Activated CD4-positive, alpha-beta T cell treated with anti-CD3 and anti-CD28 coated beads, Interleukin-2, amount 50 U/mL, for 16 hours (primary cell): ENCODE measurements at places on chromosomes 7 and 10.

- no peak for DNase-seq
Measured at GRCh38 chr10:121106611-121107010, 255.4 kb downstream of the WDR11 start.

DNA sequence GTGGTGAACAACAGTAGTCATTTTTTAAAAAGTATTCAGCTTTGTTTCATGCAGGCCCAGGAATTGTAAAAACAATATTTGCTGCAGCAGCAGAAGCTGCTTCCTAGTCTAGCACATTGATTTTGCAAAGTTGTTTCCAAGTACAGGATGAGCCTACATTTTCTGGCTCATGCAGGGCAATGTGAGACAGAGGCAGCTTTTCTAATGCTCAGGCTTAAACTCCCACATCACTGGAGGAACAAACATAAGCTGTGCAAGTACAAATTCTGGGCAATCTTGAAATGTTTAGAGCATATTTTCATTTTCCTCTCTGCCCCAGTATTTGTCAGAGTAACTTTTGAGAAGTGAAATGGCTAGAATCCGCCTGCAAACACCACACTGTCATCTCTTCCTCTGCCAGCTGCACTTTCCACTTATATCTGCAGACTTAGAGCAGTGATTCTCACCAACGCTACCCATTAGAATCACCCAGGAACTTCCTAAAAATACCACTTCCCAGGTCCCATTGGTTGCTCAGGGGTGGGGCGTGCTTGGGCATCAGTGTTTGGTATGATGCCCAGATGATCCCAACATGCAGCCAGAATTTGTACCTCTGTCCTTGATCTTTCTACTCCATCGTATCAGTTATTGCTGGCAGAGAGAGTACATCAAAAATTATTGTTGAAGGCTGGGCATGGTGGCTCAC is 304.1 kb upstream of the LRGUK start:
- no peak for DNase-seq

DNA sequence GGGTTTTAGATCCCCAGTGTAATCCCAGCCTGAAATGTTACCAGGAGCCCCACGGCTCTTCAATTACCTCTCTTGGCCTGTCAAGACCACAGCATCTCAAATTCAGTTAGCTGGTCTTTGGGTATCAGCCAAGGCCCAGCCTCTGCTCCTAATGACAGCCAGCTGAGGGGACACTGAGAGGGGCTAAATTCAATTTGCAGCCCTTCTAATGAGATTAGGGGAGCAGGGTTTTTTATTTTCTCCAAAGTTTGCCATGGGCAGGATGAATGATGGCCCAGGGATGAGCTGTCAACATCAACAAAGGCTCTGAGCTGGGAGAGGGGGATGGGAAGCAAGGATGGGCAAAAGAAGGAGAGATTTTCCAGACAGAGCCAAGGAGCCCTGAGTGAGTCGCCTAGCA is 116.8 kb upstream of the TBX20 start:
- DNase-seq: no peak

DNA sequence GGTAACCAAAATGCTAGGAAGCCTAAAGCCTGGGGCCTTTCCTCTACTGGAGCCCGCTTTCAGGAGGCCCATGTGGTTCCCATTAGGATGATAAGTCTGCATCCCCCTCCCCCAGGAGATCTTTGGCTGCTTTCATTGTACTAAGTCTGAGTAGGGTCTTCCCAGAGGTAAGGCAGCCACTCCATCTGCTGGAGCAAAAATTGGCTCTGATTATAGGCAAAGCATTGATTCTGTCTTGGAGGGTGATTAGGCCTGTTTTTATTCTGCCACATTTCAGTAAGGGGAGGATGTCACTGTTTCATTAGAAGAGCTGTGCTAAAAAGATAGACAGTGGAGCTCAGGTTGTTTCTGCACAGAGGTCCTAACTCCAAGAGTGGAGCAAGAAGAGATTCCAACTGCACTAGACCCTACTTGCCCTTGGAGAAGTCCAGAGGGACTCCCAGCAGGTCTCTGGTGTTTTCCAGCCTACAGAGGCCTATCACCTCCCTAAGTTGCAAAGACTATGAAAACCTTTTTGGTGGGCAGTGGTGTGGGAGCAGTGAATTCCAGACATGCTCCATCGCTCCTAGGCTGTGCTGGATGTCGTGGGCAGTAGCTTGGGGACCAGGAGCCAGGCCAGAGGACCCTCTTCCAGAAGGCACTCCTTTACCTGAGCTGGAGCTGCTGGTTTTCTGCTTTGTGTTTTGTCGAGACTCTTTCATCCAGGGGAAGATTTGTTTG is 7.1 kb upstream of the HOXA2 start:
- DNase-seq: no peak

DNA sequence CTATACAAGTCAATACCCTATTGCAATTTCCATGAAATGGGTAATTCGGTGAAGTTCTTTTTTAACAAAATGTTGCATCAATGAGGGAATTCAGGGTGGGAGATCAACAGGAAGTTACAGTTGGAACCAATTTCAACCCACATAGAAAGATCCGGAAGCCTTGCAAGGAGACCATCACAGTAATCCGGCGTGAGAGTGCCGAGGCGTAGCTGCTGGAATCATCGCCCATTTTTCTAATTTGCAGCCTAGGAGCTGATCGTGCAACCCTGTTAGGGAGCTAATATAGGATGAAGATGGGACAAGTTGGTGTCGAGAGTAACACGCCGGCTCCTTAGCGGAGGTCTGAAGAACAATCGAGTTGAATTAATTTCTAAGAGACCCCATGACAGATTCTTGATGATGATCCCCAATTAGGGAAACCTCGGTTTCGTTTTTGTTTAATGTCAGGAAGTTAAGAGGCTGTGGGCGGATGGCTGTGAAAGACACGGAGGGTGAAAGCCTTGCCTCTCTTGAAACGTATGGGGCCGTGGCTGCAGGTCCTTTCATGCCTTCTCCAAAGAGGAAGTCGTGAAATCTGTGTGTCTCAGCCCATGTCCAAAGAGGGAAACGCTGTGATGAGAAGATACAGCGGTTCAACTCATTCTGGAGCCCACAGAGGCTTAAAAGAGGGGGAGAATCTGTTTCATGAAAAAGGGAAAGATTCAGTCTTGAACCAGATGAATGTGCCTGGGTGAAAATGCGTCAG is 51.2 kb upstream of the CARD11 start:
- peak; percentile 62 for DNase-seq

GRCh38 chr10:69807122-69807521 is 5.4 kb downstream of the COL13A1 start:
- DNase-seq: no peak

DNA sequence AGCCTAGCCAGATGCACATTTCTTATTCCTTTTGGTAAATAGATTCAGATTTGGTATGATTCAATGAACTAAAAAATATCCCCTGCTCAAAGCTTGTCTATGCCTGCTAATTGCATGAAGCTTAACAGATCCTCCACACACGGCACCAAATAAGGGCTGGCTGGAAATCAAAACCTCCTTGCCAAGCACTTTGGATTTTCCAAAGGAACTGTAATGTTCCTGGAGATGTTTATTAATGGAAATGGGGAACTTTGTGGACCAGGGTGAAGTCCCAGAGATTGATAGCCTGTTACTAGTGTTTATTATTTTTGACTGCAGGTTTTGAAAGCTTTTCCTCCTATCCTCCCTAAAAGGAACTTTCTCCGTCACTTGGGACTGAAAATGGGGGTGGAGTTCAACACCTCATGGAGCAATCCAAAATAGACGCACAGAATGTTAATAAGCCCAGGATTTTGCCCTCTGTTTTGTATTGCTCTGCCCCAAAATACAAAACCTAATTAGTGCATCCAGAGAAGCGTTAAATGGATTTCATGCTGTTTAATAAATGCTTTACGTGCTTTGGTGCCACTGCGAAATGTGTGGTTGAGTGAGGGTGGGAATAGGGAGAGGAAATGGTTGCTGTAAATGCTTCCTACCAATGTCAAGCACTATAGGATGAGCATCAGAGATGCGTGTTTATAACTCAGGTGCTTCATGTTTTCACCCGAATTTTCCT is 1027.7 kb downstream of the LRMDA start:
- DNase-seq: no peak

DNA sequence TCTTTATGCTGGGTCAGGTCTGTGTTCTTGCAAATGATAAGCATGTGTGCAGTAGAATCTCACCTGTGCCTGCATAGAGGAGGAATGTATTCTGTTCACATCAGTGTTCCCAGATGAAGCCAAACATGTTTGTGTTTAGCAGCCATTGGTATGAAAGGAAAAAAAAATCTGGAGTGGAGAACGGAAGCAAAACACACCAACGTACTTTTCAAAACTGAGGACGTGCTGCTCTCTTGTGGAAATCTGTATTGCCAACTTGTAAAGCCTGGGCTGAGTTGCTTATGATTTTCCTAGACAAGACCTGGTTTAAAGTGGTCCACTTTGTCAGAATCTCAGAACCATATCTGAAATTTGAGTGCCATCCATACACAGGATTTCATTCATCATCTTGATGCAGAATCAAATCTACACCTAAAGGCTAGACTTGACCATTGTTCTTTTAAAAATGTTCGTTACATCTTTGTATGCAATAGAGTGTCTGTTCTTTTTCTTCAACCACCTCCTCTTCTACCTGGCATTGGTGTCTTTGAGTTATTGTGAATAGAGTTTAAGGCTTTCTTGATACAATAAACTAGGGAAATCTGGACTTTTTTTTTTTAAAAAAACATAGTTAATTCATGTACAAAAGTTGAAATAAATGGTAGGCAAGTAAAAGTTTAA is 367.7 kb downstream of the PHF14 start:
- peak; percentile 5 for DNase-seq

DNA sequence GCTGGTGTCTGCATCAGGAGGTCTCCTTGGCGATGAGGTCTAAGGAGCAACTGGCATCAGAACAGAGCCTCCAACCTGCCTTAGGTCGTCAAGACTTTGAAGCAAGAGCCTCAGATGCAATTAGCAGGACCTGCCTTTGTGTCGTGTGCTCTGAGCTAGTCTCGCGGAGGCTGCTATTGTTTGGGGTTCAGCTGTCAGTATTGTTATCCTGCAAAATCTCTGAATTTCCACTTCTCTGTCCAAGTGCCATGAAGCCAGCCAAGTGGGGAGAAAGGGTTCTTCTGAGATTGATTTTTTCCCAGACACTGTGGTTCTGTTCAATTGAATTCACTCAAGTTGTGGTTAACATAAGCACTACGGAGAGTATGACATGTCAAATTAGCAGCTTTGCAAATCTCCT is 78.7 kb downstream of the ADARB2 start:
- no peak for DNase-seq

DNA sequence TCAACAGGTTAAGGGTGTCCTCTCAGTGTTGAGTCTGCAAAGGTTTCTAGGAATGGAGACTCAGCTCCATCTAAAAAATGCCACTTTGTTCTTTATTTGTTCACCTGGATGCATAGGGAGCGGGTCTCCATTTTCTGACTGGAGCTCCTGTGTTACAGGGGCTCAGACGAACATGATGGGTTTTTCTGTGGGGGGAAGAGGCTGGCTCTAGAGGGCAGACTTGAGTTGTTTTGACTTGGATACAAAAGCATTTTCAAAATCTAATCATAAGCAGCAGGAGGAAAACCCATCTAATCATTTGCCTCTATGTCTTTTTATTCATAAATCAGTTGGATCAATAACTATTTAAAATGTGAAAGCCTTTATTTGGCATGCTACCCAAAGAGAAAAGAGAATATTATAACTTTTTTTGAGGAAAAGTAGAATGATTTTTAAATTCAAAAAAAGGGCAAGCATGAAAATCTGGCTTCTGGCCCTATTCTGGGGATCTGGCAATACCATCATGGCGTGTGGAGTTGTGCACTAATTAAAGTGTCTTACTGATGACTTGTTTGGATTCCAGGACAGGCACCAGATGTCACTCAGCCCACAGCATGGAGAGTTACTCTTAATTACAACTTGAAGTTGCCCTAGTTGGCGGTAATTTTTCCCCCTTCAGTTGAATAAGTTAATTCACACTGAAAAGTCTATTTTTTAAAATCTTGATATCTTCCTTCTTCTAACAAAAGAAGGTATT is 594.9 kb downstream of the REEP3 start:
- no peak for DNase-seq

GRCh38 chr10:71038091-71038633 is 149.8 kb upstream of the PCBD1 start:
- DNase-seq: no peak

- no peak for DNase-seq
Measured at GRCh38 chr10:133297504-133297903, 11.2 kb downstream of the TUBGCP2 start.
